ENCODE measurements at places on chromosomes 13 and 19. TPM values are rescaled to one million over a fixed set of nuclear protein-coding genes. Genes with fewer than 3 reads are reported as not detected.

Gene JSRP1
- total RNA-seq: 0.45 TPM

GRCh38 chr19:42267644-42268141, 1.4 kb upstream of the CIC start:
- H3K27me3 ChIP-seq: no peaks in the 10 kb centered on the region
- H3K4me1 ChIP-seq: peaks cover 22% of the 10 kb centered on the region
- H3K4me3 ChIP-seq: no peak overlapping the region
- no peak overlapping the region for H3K27ac ChIP-seq

Gene SNRNP70
- 205 TPM for total RNA-seq

Gene C3
- 0.64 TPM for total RNA-seq

Gene PSPN
- total RNA-seq: 1.2 TPM

GRCh38 chr13:109684824-109685202, 101.6 kb downstream of the IRS2 start:
- no peak overlapping the region for H3K27ac ChIP-seq
- H3K36me3 ChIP-seq: no peaks in the 10 kb centered on the region
- H3K27me3 ChIP-seq: peaks cover 6% of the 10 kb centered on the region
- no peak overlapping the region for H3K4me3 ChIP-seq
- no peaks in the 10 kb centered on the region for H3K4me1 ChIP-seq

Gene ATP4A
- not detected for total RNA-seq

DNA sequence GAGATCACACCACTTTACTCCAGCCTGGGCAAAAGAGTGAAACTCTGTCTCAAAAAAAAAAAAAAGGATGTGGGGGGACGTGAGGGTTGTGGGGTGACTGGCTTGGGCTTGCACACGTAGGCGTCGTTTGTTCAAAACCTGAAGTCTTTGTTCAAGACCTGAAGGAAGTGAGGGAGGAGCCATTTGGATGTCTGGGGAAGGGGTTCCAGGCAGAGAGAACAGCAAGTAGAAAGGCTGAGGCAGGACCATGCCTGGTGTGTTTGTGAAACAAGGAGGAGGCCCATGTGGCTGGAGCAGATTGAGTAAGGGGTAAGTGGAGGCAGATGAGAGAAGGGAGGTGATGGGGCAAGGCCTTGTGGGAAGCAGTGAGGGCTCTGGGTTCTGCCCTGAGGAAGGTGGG, 27.8 kb downstream of the PIN1 start:
- H3K4me3 ChIP-seq: peak overlapping the region; percentile 80
- peak overlapping the region; percentile 91 for H3K27ac ChIP-seq
- H3K36me3 ChIP-seq: no peaks in the 10 kb centered on the region
- no peaks in the 10 kb centered on the region for H3K27me3 ChIP-seq
- DNase-seq: peak; percentile 15

DNA sequence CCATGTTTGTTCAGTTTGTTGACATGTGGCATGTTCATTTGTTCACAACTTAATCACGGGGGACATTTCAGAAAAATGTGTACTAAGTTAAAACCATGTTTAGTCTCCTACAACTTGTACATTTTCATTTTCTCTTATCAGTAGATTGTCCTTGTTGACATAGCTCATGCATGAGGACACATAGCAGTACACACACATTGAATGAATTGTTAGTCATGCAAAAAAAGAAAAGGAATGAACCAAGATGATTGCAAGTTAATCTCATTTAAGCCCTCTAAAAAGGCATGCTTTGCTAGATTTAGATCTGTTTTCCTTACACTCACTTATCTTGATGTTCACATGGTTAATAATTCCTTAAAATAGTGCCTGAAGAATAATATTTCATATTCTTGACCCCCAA, 38.2 kb upstream of the AKAP11 start:
- no peak overlapping the region for H3K4me3 ChIP-seq
- no peak overlapping the region for H3K27ac ChIP-seq
- no peaks in the 10 kb centered on the region for H3K27me3 ChIP-seq
- no peak for DNase-seq

DNA sequence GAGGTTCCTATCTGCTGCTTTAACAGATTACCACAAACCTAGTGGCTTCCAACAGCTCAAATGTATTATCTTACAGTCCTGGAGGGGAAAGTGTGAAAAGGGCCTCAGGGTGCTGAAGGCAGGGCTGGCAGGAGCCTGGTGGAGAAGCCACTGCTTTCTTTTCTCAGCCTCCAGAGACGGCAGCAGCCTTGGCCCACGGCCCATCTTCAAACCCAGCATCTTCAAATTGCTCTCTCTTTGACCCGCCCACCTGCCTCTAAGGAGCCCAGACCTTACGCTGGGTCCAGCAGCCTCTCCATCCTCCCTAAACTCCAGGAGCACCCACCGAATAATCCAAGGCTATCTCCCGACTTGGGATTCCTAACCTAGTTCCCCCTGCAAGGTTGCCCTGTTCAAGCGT, 35.6 kb downstream of the C13orf46 start:
- H3K27ac ChIP-seq: no peak overlapping the region
- peaks cover 2% of the 10 kb centered on the region for H3K27me3 ChIP-seq
- H3K4me3 ChIP-seq: no peak overlapping the region

Data from activated naive CD8-positive, alpha-beta T cell treated with anti-CD3 and anti-CD28 coated beads for 36 hours (primary cell).